ENCODE measurements at places on chromosomes 3 and 15. TPM values are rescaled to one million over a fixed set of nuclear protein-coding genes. Genes with fewer than 3 reads are reported as not detected.
A peak's percentile ranks its signal among the peaks of the same experiment; 100 is the strongest.

DNA sequence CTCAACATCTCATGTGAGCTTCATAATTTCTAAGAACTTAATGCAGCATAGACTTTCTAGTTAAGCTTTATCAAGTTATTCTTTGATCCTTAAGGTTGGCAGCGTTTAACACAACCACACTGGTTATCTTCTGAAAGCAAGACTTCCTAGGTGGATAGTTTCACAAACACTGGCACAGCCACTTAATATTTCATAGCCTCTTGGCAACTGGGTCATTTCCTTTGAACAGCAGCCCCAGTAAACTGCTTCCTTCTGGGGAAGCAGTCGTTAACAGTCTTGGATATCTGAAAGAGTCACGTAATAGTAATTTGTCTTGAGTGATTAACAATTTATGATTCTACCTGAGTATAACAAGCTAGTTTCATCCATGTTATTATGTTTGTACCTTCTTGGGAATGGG, 45.9 kb upstream of the ABHD10 start:
- no peak for DNase-seq

- peak; percentile 53 for DNase-seq
Measured at GRCh38 chr3:196163666-196164493, 47.3 kb downstream of the ZDHHC19 start.

DNA sequence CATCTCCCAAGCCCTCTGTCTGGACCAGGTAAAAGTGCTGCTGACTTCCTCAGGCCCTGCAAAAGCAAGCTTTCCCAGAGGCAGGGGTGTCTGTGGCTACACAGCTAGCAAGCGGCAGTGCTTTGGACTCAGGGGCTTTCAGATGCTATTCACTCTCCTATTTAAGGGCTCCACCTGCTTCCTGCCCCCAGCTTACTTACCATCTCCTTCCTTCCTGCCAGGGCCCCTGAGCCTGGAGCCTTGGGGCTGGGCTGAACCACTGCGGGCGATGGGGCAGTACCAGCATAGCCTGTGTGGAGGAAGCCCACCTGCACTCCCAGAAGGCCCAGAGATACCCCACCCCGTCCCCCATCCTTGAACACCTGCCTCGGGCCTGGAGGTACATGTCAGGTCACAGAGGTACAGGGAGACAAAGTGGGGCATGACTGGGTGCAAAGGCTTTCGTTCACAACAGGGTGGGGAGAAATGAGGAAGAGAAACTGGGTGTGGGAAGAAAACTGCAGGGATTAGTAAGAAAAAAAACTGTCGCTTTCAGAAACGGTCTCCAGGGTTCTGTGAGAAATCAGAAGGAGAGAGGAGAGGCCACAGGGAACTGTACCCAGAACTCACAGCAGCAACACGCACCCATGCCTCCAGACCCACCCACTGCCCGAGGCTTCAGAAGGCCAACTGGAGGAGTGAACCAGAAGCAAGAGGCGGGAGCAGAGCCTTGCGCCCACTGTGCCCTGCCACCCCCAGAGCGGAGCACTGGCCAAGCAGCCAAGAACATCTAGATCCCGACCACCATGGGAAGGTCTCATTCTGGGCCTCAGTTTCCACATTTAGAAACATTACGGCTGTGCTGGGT, 49.5 kb downstream of the CCDC12 start:
- no peak for DNase-seq

- no peak for DNase-seq
Measured at GRCh38 chr3:171339598-171339997, 120.6 kb downstream of the TNIK start.

DNA sequence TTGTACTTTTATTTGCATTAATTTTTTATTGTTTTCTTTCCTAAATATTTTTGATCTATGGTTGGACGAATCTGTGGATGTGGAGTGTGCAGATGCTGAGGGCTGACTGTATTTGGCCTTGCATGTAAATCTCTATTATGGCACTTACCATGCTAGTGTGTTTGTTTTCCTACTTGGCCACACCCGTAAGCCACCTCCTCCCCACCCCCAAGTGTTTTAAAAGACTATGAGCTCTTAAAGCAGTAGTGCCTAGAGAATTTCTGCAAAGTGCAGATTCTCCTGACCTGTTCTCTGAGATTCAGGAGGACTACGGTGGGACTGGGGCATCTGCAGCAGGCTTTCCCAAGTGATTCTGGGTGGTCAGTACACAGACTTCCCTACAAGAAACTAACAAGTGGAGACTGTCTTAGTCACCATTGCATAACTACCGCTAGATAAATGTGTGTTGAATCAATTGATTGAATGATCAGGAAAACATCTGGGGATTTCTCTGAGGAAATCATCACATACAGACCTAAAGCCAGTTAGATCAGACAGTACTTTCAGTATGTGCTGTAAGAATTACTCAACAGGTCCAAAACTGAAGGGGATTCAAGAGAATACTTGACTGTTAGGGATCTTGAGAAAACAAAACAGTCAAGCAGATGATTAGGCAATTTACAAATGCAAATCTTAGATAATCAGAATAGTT, 6.2 kb upstream of the TIPARP start:
- DNase-seq = no peak

The CPLX3 gene
- total RNA-seq = 0.63 TPM

- DNase-seq = no peak
Measured at GRCh38 chr15:63815796-63816533, 17.8 kb downstream of the HERC1 start.

DNA sequence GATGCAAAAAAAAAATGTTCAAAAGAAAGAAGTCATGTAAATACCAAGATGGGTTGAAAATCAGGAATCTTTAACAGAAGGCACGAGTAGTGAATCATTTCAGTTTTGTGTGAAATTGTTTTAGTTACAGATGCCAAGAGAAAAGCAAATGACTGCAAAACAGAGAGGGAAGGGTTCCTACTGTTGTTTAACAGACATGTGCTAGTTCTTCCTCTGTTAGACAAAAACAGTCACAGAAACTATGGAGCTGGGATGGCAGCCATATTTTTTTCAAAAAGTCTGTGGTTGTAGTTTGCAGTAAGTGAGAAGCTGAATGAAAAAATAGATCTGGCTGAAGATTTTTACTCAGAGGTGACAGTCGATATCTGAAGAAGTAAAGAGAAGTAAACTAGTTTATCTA, 511.9 kb downstream of the ZIC1 start:
- no peak for DNase-seq

The GOLGA8F gene
- total RNA-seq = not detected

DNA sequence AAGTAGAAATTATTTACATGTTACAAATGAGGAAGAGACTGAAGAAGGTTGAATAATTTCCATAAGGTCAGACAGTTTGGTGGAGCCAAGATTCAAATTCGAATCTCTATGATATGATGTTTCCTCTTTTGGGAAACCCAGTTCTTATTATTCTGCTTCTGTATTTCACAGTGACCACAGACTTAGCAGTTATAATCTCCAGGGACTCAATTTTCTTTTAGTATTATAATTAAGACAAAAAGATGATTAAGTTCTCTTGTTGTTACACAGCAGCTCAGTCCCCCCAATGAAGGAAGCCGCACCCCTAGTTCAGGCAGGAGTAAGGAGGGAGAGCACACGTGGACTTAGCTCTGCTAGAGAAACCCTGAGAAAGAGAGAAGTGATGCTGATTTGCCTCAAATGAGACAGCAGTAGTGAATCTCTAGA, 130.6 kb downstream of the CCNL1 start:
- no peak for DNase-seq

The P2RY1 gene
- 11.5 TPM for total RNA-seq

Data from endodermal cell (in vitro differentiated cells).